ENCODE measurements at places on chromosomes 3 and 15. TPM values are rescaled to one million over a fixed set of nuclear protein-coding genes. Genes with fewer than 3 reads are reported as not detected.

Gene WWTR1
- 0.27 TPM for total RNA-seq

Gene CKMT1B
- total RNA-seq, result not detected

Gene LPP
- total RNA-seq, result 63.6 TPM

Gene GHSR
- total RNA-seq, result not detected

Gene REC114
- not detected for total RNA-seq

Gene CTXND1
- total RNA-seq, result not detected

Gene TNNC1
- total RNA-seq, result 2.1 TPM

Gene ABHD17C
- total RNA-seq, result 4.0 TPM

Gene HDDC3
- 26.2 TPM for total RNA-seq

Gene RETNLB
- not detected for total RNA-seq

Gene ALG1L2
- total RNA-seq, result 0.96 TPM

Gene VGLL3
- total RNA-seq, result not detected

Gene DENND4A
- 30.9 TPM for total RNA-seq

Gene SNTN
- total RNA-seq, result not detected

Gene C3orf52
- 9.5 TPM for total RNA-seq

Gene NANOGP8
- not detected for total RNA-seq

Gene ANKUB1
- not detected for total RNA-seq

Gene XCR1
- total RNA-seq, result not detected

Gene MEGF11
- not detected for total RNA-seq

Gene SCAANT1
- total RNA-seq, result not detected

Gene PLA2G4E
- total RNA-seq, result not detected

Gene SLC28A1
- total RNA-seq, result not detected

Gene RLBP1
- not detected for total RNA-seq

Gene MAP1A
- 9.8 TPM for total RNA-seq

Gene IGDCC3
- total RNA-seq, result not detected

Gene LRIG1
- 26.4 TPM for total RNA-seq

Gene CYP1A1
- total RNA-seq, result 2.9 TPM

Gene SCAP
- 68.1 TPM for total RNA-seq

Gene TEX264
- total RNA-seq, result 75.2 TPM

Gene UBE3A
- 80.9 TPM for total RNA-seq

Gene IP6K2
- 56.6 TPM for total RNA-seq

Gene ADIPOQ
- total RNA-seq, result not detected

Gene CDHR4
- total RNA-seq, result 0.08 TPM

Gene TOMM70
- 37.9 TPM for total RNA-seq

Gene BMF
- total RNA-seq, result 8.5 TPM

Gene TMA7
- total RNA-seq, result 285 TPM
